Glutamatergic neuron (in vitro differentiated cells): ENCODE measurements at places on chromosomes 13 and 19.

GRCh38 chr19:51431124-51431523 lies 13.7 kb upstream of the SIGLEC10 start:
- H3K4me1 ChIP-seq: no peaks in the 10 kb centered on the region
- no peak for DNase-seq
- peaks cover 5% of the 10 kb centered on the region for H3K27me3 ChIP-seq
- H3K27ac ChIP-seq: no peak overlapping the region
- no peaks in the 10 kb centered on the region for H3K36me3 ChIP-seq

DNA sequence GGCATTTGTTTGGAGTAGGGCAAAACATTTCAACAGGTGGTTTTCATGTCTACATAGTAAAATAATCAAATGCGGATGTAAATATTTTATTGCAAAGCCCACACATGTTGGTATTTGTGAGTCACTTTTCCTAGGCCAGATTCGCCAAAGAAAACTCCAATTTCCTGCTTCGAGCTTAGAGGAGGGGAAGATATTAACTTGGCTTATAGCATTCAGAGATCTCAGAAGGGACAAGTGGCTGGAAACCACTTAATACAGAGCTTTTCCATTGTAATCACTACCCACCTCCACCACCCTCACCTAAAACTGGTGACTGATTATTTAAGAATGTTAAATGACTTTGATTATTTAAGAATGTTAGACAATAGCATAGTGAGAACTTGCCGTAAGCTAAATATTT lies 530.6 kb upstream of the SPRY2 start:
- DNase-seq: no peak
- H3K27ac ChIP-seq: no peak overlapping the region
- H3K27me3 ChIP-seq: no peaks in the 10 kb centered on the region

GRCh38 chr13:49563516-49563915 lies 21.8 kb downstream of the RCBTB1 start:
- no peak overlapping the region for H3K27ac ChIP-seq
- H3K4me1 ChIP-seq: no peaks in the 10 kb centered on the region
- DNase-seq: no peak
- no peak overlapping the region for H3K4me3 ChIP-seq

DNA sequence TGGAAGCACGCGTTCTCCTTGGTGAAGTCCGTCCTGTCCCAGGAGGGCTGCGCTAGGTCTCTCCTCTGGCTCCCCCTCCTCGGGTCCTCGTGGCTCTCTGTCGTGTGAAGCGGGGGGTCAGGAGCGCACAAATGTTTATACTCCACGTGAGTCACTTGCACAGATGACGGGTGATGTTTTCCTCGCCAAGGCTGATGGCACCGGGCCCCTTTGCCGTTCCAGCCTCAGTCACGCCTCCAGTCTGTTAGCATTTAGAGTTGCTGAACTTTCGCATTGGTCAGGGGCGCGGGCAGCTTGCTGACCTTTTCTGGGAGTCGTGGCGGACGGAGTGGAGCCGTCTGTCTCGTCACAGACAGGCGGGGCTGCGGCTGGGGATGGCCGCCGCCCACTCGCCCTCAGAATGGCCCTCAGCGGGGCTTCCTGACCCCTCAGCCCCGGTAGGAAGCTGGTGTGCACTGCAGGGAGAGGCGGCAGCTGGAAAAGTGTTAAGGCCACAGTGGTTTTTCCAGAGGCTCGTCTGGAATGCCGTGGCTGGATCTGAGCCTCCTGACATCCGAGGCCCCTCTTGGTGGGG lies 13.7 kb downstream of the KLHL26 start:
- peaks cover 8% of the 10 kb centered on the region for H3K27me3 ChIP-seq
- H3K4me1 ChIP-seq: peaks cover 20% of the 10 kb centered on the region
- DNase-seq: no peak

DNA sequence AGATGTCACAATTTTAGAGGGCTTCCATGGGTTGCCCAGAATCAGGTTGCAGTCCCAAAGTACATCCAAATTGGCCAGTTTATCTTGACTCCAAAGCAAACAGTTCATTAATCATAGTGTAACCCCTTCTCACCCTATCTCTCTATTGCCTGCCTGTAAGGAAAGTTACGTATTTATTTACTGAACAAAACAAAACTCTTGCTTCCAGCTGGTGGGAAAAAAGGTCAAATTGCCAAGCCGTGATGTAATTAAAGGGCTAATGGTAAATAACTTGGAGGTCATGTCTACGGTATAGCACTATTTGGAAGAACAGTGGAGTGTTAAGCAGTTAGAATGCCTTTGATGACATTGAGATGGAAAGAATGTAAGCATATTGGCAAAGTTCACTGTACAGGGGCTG lies 214.0 kb downstream of the DLEU7 start:
- no peaks in the 10 kb centered on the region for H3K27me3 ChIP-seq
- H3K36me3 ChIP-seq: no peaks in the 10 kb centered on the region
- DNase-seq: no peak
- no peak overlapping the region for H3K27ac ChIP-seq
- H3K4me1 ChIP-seq: no peaks in the 10 kb centered on the region

DNA sequence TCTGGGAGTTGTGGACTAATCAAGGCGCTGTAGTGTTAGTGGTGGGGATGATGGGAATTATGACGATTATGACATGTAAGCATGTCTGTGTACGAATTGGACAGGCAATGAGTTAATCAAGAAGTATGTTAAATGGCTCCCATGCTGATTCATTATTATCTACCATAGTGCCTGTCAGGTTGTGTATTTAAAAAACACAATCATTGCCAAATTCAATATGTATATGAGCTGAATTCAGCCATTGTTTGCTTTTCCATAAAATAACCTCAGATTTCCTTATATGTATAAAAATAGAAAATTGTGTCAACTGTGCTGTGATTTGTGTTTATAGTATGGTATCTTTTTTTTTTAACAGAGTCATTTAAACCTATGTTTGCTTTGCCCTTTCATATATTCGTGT lies 37.1 kb downstream of the PCCA start:
- no peak overlapping the region for H3K27ac ChIP-seq
- DNase-seq: no peak
- H3K4me1 ChIP-seq: peaks cover 12% of the 10 kb centered on the region
- peaks cover 4% of the 10 kb centered on the region for H3K27me3 ChIP-seq
- no peak overlapping the region for H3K4me3 ChIP-seq

DNA sequence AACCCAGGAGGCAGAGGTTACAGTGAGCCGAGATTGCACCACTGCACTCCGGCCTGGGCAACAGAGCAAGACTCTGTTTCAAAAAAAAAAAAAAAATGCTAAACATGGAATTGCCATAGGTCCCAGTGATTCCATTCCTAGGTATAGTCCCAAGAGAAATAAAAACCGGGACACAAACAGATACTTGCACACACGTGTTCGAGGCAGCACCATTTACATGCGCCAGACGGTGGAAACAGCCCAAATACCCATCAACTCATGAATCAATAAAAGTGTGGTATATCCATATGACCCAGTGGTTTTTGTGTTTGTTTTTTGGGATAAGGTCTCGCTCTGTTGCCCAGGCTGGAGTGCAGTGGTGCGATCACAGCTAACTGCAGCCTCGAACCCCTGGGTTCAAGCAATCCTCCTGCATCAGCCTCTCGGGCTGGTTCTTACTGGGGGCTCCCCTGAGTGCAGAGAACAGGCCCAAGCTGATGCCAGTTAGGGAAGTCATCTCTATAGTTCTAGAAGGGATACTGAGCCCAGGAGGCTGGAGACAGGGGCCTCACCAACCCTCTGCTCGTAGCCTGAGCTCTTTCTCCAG lies 8.5 kb downstream of the KLF2 start:
- no peaks in the 10 kb centered on the region for H3K36me3 ChIP-seq
- no peak overlapping the region for H3K27ac ChIP-seq
- no peak overlapping the region for H3K4me3 ChIP-seq

DNA sequence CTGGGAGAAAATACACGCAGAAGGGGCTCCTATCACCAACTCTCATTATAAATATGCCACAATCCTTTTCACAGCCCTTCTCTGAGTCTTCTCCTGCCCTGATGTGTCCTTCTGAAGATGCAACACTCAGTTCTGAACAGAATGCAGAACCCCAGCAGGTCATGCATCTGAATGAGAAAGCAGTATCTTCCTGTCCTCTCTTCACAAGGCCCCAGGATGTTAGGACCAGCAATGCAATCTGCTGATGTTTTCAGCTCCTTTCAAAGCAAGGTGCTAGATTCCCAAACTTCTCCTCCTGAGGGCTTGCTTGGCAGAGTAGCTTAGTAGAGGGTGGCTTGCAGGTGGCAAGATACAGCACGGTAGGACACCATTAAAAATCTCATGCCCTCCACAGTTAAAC lies 22.3 kb upstream of the DOCK9 start:
- DNase-seq: no peak
- peaks cover 3% of the 10 kb centered on the region for H3K27me3 ChIP-seq
- no peak overlapping the region for H3K4me3 ChIP-seq

- no peaks in the 10 kb centered on the region for H3K36me3 ChIP-seq
- H3K4me1 ChIP-seq: no peaks in the 10 kb centered on the region
- peaks cover 2% of the 10 kb centered on the region for H3K27me3 ChIP-seq
- no peak overlapping the region for H3K4me3 ChIP-seq
- no peak for DNase-seq
Measured at GRCh38 chr13:27147530-27148170, 24.0 kb downstream of the USP12 start.

DNA sequence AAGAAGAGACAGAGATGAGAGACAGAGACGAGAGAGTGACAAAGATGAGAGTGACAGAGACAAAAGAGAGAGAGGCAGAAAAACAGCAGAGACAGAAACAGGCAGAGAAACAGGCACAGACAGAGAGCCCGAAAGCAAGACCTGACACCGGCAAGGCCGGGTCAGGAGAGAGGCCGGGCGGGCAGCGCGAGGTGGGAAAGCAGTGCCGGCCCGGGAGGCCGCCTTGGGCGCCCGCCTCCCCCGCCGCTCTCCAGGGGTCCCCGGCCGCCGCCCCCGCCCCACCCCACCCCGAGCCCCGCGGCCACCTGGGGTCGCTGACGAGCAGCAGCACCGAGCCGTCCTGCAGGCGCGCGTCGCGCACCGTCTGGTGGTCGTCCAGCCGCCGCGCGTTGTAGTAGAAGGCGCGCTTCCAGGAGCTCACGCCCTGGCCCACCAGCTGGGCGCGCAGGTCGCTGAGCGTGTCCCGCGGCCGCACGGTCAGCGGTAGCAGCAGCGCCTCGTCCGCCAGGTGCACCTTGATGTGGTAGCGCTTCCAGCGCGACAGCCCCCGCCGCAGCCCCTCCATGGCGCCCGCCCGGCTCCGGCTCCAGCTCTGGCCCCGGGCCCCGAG lies at the start of gene TINCR:
TINCR (minus strand) TSS at position 594 of the 610 bp plus-strand sequence.
- H3K27me3 ChIP-seq: peaks cover 11% of the 10 kb centered on the region
- H3K4me3 ChIP-seq: no peak within 1 kb of the TSS
- no peak within 1 kb of the TSS for H3K27ac ChIP-seq
- no peaks in the 10 kb centered on the region for H3K4me1 ChIP-seq

DNA sequence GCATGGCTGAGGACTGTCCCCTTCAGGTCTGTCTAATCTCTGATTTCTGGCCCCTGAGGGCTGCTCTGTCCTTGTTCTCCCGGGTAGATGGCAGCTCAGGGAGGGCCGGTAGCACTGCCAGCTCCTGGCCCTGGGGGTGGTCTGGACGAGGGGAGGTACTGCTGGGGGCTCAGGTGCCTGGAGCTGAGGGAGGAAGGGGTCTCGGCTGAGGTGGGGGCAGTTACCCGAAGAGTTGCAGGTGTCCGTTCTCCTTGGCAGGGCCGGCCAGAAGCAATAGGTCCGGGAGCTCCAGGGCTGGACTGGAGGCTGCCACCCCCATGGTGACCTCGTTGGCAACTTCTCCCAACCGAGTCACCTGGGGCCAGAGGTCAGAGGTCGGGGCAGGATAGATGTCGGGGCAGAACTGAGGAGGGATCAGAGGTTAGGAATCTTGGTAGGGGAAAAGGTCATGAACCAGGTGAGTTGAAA lies 1.2 kb upstream of the EMC10 start:
- H3K4me3 ChIP-seq: peak overlapping the region; percentile 74
- H3K4me1 ChIP-seq: peaks cover 3% of the 10 kb centered on the region

- H3K27me3 ChIP-seq: peaks cover 2% of the 10 kb centered on the region
- no peaks in the 10 kb centered on the region for H3K36me3 ChIP-seq
- H3K4me3 ChIP-seq: peak overlapping the region; percentile 64
- H3K4me1 ChIP-seq: peaks cover 17% of the 10 kb centered on the region
Measured at GRCh38 chr13:51913421-51914136, 51.8 kb downstream of the CCDC70 start.

GRCh38 chr19:12611361-12611699 lies 610 bp downstream of the ZNF791 start:
- H3K36me3 ChIP-seq: no peaks in the 10 kb centered on the region
- H3K4me1 ChIP-seq: no peaks in the 10 kb centered on the region
- peak overlapping the region; percentile 98 for H3K27ac ChIP-seq
- peaks cover 9% of the 10 kb centered on the region for H3K27me3 ChIP-seq
- peak; percentile 69 for DNase-seq

DNA sequence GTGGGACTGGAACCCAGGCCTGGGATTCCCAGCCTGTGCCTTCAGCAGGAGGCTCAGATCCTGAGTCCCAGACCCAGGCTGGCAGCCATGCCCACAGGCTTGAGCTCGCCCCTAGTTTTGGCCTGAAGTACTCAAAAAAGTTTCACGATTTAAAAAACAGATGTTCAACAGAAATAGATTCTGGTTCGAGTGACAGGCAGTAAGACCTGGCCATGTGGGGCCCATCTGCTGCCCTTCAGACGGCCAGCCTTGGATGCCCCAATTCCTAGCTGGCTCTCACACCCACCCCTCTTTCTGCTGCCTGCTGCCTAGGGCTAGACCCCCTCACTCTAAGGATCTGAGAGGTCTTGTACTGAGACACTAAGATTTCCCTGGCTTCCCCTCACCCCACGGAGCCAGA lies 2.8 kb upstream of the DMPK start:
- H3K27ac ChIP-seq: no peak overlapping the region
- no peaks in the 10 kb centered on the region for H3K36me3 ChIP-seq
- H3K4me3 ChIP-seq: no peak overlapping the region
- peaks cover 7% of the 10 kb centered on the region for H3K27me3 ChIP-seq
- H3K4me1 ChIP-seq: peaks cover 9% of the 10 kb centered on the region
- no peak for DNase-seq

DNA sequence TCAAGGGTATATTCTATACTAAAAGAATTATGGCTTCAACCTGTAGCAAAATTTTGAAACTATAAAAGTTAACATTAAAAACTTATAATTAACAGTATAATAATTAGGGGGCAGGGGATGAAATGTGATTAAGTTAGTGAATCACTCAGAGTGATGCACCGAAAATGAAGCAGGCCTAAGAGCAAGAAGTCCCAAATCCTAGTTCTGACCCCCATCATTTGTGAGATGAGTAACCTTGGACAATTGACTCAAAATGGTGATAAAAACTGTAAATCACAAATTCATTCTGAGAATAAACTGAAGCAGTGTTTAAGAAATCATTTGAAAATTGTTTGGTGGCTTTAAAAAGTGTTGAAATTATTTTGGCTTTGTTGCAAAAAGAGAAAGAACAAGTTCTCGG lies 56.8 kb downstream of the KLF12 start:
- no peak for DNase-seq
- H3K4me1 ChIP-seq: peaks cover 20% of the 10 kb centered on the region
- no peak overlapping the region for H3K4me3 ChIP-seq
- peaks cover 3% of the 10 kb centered on the region for H3K27me3 ChIP-seq

- no peaks in the 10 kb centered on the region for H3K36me3 ChIP-seq
- DNase-seq: no peak
- no peaks in the 10 kb centered on the region for H3K27me3 ChIP-seq
- H3K27ac ChIP-seq: no peak overlapping the region
- no peak overlapping the region for H3K4me3 ChIP-seq
- H3K4me1 ChIP-seq: peaks cover 11% of the 10 kb centered on the region
Measured at GRCh38 chr13:103140001-103140671, 73.9 kb upstream of the SLC10A2 start.

GRCh38 chr19:16208847-16209665 lies 11.3 kb downstream of the AP1M1 start:
- no peaks in the 10 kb centered on the region for H3K27me3 ChIP-seq
- H3K4me3 ChIP-seq: no peak overlapping the region
- H3K27ac ChIP-seq: no peak overlapping the region
- DNase-seq: no peak
- peaks cover 19% of the 10 kb centered on the region for H3K36me3 ChIP-seq
